Stimulated activated memory B cell treated with anti-CD40 and anti-IgM and Interleukin-4, amounts not matched to agents 10 μg/mL and 1 μg/mL and 100 μg/mL, for 72 hours (primary cell): ENCODE measurements at places on chromosomes 16 and 17.
A peak's percentile ranks its signal among the peaks of the same experiment; 100 is the strongest.

GRCh38 chr16:30032083-30032819, 1.2 kb upstream of the TLCD3B start:
- no peak for ATAC-seq

- ATAC-seq, result peak; percentile 92
These were observed 33.6 kb upstream of the CCR7 start for GRCh38 chr17:40598619-40599467.

- no peak for ATAC-seq
These were observed 2.9 kb downstream of the ZNF750 start for GRCh38 chr17:82836823-82837357.

DNA sequence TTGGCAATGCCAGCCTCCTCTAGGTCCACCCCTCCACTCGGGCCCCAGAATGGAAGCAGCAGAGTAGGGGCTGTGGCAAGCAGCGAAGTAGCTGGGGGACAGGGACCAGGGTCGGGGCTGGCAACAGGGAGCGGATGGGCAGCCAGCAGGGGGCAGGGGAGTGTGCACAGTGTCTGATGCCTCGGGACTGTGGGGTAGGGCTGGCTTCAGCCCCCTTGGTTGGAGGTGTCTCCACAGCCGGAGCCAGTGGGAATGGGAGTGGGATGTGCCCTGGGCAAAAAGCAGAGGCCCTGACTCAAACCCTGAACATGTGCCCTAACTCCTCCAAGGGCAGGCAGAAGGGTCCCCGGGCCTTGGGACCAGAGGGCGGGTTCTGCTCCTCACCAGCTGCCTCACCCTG, 18.5 kb upstream of the ARHGAP27 start:
- no peak for ATAC-seq

GRCh38 chr17:57744195-57745170, 616 bp downstream of the CCDC182 start:
- ATAC-seq, result peak; percentile 75

DNA sequence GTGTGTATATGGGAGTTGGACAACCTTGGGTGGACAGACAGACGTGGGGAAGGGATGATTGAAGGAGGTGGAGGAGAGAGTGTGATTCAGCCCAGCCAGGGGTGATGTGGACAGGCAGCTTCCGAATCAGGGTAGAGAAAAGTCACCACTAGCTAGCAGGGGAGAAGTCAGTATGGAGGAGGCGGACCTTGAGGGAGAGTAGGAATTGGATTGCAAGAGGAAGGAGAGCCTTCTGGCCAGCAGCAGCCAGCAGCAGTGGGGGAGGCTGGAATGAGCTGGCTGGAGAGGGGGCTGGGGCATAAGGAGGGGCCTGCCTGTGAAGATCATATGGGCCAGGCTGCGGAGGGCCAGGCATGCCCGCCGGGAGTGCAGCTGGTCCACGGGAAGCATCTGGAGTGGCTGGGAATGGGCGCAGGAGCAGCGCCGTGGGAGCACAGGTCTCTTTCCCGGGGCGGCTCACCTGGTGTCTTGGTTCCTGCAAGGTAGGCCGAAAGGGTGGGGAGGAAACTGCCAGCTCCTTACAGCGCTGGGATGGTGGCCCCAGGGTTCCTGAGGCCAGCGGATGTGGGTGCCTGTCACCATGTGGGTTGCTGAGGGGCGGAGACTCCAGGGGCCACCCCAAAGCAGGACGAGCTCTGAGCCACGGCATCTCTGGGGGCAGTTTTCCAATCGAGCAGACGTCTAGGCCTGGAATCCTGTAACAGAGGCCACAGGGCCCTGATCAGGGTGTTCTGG, 235.3 kb downstream of the SEC14L1 start:
- no peak for ATAC-seq

- no peak for ATAC-seq
These were observed 2.8 kb downstream of the VPS9D1 start for GRCh38 chr16:89717688-89718505.

DNA sequence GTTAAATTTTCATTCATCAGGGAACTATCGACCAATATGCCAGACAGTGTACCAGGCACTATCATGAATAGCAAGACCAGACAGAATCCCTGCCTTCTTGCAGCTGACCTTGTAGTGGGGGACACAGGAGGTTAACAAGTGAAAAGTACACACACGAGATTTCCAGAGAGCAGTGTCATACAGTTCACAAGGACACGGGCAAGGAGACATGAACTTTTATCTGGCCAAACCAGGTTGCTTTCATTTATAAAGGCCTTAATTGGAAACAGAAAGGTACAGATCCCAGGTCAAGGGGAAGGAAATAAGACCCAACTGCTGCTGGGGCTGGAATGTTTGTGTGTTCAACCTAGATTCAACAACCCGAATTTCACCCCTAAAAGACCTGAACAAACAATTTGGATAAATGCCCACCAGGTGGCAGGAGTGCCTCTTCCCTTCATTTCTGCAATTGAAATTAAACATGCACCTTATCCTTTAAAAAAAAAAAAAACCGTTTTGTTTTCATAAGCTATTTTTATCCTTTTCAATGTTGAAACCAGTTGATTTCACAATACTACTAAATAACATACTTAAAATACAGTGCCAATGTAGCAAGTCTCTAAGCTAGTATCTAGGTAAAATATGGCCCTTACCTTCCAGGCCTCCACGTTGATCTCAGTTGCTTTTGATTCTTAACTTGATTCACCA, 65.9 kb downstream of the EMP2 start:
- ATAC-seq, result no peak

DNA sequence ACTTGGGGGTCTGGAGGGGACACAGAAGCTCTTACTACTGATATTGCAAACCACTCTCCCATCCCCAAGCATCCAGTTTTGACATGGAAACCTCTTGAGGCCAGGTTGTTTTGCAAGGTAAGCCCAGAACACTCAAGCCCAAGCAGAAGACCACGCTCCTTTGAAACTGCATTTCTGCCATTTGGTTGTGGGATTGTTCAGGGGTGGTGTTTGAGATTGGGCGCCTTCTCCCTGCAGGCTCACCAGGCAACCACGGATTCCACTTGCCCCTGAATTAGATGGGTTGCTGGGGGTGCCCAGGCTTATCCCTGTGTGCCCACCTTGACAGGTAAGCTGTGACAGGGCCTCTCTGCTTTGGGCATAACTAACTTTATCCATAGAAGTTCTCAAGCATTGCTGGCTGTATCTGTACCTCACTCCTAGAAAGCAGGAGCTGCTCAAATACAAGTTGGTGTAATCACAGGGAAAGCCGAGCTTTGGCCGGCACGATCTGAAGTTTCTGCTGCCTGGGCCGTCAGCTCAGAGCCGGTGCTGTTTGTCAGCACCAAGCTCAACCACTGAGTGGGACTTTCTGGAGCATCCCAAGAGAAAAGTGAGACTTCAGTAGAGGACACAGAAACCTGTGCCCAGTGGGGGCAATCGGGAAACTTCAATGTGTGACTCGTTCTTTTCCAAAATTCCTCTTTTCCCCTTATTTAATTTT, 93.6 kb downstream of the CYLD start:
- ATAC-seq, result no peak

- no peak for ATAC-seq
These were observed 9.5 kb downstream of the ACSF3 start for GRCh38 chr16:89103156-89103555.

DNA sequence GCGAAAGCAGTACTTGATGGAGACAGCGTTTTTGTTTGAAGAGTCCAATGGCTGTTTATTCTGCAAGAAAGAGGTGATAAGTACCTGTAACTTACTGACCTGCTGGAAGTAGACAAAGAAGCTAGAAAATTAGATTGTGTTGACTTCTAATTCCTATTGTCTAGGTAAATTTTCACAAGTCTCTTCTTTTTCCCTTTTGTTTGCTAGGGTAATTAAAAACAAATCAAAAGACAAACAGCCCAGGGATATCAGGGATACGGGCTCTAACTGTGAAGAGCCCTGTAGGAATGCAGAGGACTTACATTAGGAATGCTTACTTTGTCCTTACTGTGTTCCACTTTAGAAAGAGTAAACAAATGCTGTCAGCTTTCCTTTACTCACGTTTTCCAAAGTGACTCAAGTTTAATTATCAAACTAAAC, 7.0 kb downstream of the PSME3IP1 start:
- no peak for ATAC-seq

- no peak for ATAC-seq
These were observed 3.6 kb downstream of the LRRC75A start for GRCh38 chr17:16488186-16488967.

- no peak for ATAC-seq
These were observed 6.3 kb upstream of the PPP1R27 start for GRCh38 chr17:81840826-81841778.

DNA sequence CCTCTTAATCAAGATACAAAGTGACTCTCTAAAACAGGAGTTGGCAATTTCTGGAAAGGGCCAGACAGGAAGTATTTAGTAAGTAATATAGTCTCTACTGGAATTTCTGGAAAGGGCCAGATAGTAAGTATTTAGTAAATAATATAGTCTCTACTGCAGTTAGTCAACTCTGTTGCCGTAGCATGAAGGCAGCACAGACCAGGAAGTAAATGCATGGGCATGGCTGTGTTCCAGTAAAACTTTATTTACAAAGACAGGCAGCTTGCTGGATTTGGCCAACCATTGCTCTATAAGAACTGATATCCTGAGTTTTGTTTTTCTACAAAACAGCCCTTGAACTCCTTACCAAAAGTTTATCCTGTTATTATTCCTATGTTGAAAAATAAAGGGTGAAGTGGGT, 16.9 kb downstream of the LDAF1 start:
- no peak for ATAC-seq

DNA sequence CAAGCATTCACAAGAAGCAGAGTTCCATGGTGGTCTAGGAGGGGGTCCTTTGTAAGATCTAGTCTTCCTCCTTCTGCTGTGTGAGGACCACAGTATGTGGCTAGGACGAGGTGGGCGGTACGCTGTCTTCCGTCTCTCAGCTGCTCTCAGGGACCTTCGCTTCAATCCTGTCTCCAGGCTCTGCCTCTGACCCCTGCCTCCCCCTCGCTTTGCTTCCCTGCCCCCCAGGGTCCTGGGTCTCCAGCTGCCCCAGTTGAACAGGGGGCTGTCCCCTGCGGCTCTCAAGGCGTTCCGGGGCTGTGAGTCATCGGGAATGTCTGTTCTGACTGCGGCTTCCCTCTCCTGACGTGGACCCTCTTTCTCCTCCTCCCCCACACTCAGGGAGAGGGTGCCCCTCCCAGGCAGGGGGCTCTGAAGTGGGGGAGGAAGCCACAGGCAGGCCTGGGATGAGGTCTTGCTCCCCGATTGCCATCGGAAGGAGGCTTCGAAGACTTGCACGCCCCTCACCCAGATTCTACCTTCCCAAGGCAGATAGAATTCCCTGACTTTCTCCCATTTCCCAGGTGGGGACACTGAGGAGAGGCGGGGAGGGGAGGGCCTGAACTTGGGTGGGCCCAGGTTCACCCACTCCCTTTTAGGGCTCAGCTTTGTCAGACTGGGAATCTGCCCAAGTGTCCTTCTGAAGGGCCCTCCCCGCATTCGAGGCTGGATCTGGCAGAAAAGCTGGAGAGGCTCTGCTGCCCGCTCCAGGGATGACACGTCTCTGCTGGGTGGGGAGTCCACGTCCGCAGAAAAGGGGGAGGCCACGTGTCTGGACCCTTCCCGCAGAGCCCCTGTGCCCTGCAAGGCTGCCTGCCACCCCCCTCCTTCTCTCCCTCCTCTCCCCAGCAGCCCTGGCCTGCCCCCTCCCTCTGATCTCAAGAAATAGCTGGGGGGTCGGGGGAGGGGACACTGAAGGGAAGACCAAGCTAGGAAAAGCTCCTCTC, 9.1 kb upstream of the COL1A1 start:
- ATAC-seq, result no peak

DNA sequence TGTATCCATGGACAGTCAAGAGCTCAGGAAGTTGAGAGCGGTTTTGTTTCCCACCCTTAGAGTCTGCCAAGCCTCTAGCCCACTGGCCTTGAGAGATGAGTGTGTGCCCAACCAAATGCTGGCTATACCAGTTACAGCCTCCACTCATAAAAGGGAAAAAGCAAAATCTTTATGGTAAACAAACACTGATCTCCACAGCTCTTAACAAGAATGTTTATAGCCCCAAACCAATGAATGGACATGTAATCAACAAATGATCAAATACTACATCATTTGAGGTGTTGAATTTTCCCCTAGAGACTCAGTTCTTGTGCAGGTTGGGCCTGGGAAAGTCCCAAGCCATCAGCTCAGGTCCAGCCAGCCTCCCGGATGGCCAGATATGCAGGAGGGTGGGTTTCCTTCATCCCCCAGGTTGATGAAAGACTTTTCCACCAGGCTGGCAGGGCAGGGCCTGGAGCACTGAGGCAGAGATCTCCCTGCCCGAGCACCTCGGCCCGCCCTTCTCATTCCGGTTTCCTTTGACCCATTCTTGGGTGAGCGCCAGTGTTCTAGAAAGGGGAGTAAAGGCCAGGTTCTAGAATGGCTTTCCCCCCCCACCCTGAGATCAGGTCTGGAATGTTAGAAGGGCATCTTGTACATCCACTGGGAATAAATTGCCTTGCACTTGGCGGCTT, 3.9 kb upstream of the EFTUD2 start:
- no peak for ATAC-seq

DNA sequence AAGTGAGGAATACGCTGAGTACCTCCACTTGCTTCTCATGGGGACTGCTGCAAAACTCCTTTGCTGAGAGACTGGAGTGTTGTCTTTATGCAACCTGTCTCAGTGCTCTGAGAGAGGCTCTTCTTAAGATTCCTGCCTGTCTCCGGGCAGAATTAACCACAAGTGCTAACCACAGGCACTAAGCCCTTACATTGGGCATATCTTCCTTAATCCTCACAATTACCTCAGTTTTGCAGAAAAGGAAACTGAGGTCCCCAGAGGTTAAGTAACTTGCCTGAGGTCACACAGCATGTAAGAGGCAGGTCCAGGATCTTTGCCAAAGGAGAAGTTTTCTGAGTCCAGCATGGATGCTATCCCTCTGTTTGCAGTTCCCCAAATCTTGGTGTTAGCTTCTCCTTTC, 86.0 kb downstream of the GP2 start:
- no peak for ATAC-seq

- ATAC-seq, result no peak
These were observed 4.9 kb downstream of the FASN start for GRCh38 chr17:82092995-82093751.

DNA sequence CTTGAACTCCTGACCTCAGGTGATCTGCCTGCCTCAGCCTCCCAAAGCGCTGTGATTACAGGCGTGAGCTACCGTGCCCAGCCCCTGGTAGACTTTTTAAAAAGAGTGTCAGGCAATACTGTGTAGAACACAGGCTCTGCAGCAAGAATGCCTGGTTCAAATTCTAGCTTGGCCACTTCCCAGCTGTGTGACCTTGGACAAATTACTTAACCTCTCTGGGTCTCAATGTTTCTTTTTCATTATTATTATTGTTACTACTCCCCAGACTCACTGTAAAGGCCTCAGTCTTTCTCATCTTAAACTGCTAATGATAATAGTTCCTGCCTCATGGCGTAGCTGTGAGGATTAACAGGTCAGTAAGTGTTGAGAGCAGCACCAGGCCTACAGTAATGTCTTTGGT, 114.3 kb downstream of the LITAF start:
- ATAC-seq, result no peak

- ATAC-seq, result no peak
These were observed 243.5 kb downstream of the FOXL1 start for GRCh38 chr16:86821895-86822294.

GRCh38 chr16:9798474-9798873, 383.8 kb downstream of the GRIN2A start:
- ATAC-seq, result no peak

GRCh38 chr17:43534909-43535308, 11.2 kb downstream of the ETV4 start:
- no peak for ATAC-seq
